ENCODE measurements at places on chromosomes 3 and 15.

GRCh38 chr3:42685363-42685881 lies at the start of gene KLHL40:
Gene KLHL40 (plus strand): TSS chr3:42685537. CDS start chr3:42685619, 82 bp downstream.
- DNase-seq = no peak

DNA sequence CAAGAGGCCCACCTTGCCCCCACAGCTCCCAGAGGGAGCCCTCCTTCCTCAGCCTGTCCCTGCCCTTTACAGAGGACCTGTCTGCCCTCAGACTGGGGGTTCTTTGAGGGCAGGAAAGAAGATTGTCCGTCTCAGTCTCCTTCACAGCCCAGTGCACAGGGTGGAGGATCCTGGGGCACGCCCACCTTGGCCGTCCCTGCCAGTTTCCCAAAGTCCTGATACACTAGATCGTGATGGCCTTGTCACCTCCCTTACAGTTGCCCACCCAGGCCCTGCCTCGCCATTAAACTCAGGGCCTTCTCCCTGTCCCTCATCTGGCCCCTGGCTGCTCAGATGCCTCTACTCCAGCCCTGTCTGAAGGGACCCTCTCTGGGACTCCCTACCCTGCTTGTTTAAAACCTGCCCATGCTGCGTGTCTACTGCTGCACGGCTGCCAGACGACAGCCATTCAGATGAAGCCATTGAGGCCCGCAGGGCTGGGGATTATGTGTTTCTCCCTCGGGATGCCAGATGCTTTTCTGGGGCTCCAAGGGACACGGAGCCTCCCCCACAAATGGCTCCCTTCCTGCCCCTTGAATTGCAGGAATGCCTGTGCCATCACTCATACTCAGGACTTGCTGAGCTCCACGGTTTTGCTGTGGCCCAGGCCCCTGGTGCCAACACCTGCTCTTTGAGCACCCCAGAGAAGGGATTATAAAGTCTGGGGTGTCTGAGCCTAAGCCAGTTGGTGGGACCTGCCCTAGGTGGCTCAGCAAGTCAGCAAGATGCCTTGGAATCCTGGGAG lies 27.8 kb downstream of the ACSBG1 start:
- no peak for DNase-seq

- no peak for DNase-seq
Observed at GRCh38 chr3:12188328-12188648, 29.6 kb upstream of the TIMP4 start.

DNA sequence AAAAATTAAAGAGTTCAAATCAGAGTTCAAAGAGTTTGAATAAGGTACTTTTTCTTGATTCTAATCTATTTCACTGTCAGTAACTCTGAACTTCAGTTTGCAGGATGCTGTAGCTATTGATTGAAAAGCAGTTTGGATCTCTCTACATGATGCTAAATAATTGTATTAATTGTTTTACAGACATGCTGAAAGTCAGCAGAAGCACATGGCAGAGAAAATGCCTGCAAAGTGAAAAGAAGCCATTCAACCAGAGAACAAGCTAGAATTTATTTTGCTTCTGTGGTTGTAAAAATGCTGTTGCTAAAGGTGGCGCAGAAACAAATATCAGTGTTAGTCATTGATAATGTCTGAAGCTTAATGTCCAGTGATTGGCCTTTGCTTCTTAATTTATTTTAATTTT lies 92.1 kb upstream of the IL12A start:
- no peak for DNase-seq

GRCh38 chr3:23501201-23501802 lies 298.2 kb downstream of the UBE2E2 start:
- DNase-seq = no peak

DNA sequence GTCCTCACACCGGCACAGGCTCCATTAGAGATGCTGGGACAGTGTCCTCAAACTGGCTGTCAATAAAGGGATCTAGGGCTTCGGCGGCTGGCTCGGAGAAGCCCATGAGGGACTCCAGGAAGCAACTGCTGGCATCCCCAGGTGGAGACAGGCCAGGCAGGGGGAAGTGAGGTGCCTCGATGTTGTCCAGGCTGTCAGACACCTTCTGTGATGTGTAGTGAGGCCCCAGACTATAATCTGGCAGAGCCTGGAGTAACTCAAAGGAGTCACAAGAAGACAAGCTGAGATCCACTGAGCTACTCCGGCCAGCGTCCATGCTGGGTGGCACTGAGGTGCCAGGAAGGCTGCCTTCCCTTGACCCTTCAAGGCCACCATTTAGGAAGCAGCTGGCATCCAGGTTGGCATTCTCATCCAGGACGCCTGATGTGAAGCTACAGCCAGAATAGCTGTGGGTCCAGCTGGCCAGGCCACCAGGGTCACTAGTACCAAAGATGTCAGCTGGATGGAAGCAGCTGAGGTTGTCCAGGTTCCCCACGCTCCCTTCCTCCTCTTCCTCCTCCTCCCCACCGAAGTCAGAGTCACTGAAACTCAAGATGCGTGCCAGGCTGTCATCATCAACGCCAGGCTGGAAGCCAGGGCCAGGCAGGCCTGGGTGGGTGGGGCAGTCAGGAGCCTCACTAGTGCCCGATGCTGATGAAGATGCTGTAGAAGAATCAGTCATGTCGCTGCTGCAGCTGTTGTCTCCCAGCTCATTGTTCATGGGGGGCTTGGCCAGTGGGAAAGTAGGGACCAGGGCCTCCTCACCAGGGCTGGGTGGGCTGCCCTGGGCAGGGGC lies 10.1 kb downstream of the CSRNP1 start:
- DNase-seq = no peak

DNA sequence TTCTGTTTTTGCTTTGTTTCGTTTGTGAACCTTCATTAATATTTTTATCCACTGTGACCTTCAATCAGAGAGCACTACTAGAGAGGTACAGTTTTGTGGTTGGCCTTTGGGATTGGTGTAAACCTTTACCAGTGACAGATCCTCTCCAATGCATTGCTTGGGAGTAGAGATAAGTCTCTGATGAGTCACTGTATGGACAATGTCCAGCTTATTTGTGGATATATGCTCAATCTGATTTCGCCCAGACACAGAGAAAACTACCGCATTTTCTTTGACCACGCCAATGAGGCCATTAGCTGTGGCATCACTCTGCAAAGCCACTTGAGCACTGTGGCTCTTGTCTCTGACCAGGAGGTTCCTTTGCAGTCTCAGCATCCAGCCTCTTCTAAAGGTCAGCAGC lies 964.7 kb downstream of the TUSC7 start:
- no peak for DNase-seq
